Hematopoietic multipotent progenitor cell treated with erythropoietin and hydrocortisone succinate and interleukin-3 and kit ligand, for 8 days (in vitro differentiated cells): ENCODE measurements at places on chromosomes 13 and 19.

DNA sequence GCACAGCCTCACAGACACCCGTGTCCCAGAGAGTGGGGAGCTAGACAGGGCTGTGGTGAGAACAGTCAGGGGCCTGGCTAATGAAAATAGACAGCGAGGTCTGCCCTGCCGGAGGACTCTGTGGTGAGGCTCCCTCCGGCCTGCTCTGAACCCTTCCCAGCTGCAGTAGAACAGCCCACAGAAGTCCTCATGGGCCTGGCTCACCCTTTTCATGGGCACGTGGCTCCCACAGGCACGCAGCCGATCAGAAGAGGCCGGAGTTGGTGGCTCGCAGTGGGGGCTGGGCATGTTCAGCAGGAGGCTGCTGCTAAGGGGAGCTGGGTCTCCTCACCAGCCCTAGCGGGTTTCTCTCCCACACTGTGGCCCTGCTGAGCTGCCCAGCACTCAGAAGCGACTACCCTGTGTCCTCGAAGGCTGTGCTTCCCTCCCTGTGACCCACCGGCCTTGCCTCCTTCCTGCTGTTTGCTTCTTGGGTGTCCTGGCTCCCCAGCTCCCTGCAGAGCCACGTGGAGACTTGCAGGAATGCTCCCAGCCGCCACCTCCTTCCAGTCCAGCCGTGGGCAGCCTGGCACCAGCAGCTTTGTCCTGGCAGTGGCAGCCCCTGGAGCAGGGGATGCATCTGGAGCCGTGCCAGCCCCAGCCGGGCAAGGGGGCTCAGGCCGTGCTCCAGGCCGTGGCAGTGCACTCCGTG, 138.7 kb downstream of the KDM4B start:
- no peak for DNase-seq

- no peak for DNase-seq
Measured at GRCh38 chr13:34944274-34944634, 2.2 kb downstream of the NBEA start.

DNA sequence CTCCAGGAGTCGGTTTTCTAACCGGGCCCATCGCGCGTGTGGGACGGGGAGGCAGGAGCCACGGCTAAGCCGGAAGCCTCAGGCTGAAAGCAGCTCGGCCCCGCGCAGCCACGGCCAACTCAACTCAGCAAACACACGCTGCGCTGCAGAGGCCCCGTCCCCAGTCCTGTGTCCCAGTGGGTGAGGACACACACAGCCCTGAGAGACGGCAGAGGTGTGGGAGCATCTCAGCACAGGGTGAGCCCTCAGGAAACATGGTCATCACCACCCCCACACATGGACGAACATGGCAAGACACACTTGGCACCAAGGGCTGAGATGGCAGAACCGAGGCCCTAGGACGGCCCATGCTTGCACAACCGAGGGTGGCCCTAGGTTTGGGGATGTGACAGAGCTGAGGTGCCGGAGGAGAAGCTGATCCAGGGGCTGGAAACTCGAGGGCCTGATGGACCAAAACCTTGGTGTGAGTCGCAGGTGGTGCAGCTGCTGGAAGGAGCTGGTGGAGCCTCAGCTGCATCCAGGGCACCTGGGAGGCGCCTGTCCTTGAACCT, 29.0 kb upstream of the C13orf46 start:
- DNase-seq, result no peak

GRCh38 chr19:54662730-54663129, at the start of gene LILRB4:
Gene LILRB4 (plus strand): TSS chr19:54662985. CDS start chr19:54663034, 49 bp downstream.
- DNase-seq, result no peak

DNA sequence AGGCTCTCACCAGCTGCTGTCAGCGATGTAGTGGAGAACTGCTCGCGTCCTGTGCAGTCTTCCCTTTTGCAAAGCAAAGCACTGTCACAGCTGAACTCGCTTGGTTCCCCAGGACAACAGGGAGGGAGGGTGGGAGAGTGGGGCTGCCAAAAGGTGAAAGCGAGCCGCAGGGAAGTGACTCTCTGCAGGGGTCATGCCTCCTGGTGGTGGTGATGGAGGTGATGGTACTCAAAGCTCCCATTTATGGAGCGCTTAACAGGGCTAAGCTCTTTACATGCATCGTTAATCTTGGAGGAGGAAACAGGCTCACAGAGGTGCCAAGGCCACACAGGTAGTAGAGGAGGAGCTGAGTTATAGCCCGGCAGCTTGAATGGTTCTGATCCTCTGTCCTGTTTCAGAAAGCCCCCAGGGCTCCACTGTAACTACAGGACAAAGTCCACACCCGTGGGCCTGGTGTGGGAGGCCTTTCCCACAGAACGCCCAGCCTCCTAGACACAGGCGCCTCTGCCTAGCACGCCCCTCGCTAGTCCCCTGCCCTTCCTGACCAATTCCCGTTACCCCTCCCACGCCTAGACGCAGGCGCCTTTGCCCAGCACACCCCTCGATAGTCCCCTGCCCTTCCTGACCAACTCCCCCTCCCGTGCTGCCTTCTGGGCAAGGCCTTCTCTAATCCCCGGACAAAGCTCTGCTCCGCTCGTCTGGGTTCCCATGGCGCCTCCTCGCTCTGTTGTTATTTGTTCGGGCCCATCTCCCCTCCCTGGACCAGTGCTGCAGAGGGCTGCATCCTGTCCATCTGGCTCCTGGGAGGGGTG, 10.7 kb downstream of the PPP1R37 start:
- DNase-seq, result no peak

GRCh38 chr19:47267350-47267759, 7.3 kb upstream of the INAFM1 start:
- DNase-seq, result no peak

GRCh38 chr19:16559780-16560276, 12.4 kb downstream of the SLC35E1 start:
- no peak for DNase-seq
